ENCODE measurements at places on chromosomes 6 and 20. TPM values are rescaled to one million over a fixed set of nuclear protein-coding genes. Genes with fewer than 3 reads are reported as not detected.

Gene LSM2
- 15.4 TPM for total RNA-seq

Gene BACH2
- total RNA-seq, result 37.6 TPM

Gene L3MBTL1
- total RNA-seq, result 8.0 TPM

Gene RCAN2
- not detected for total RNA-seq

Gene POU3F2
- under 0.01 TPM for total RNA-seq

Gene HSPA1L
- 2.7 TPM for total RNA-seq

Gene EYA2
- total RNA-seq, result 0.10 TPM

Gene CRYBG1
- total RNA-seq, result 60.9 TPM

Gene C6orf52
- total RNA-seq, result not detected

Gene HAO1
- not detected for total RNA-seq

Gene SNPH
- 9.7 TPM for total RNA-seq

Gene GHRH
- not detected for total RNA-seq

Gene CCN6
- total RNA-seq, result not detected

Gene GGTLC1
- not detected for total RNA-seq

Gene EMILIN3
- under 0.01 TPM for total RNA-seq

Gene C6orf163
- 2.0 TPM for total RNA-seq

Gene CD2AP
- total RNA-seq, result 42.8 TPM

All from mononuclear cell (primary cell).